AG04449 (cell line): ENCODE measurements at places on chromosomes 5 and 9.

DNA sequence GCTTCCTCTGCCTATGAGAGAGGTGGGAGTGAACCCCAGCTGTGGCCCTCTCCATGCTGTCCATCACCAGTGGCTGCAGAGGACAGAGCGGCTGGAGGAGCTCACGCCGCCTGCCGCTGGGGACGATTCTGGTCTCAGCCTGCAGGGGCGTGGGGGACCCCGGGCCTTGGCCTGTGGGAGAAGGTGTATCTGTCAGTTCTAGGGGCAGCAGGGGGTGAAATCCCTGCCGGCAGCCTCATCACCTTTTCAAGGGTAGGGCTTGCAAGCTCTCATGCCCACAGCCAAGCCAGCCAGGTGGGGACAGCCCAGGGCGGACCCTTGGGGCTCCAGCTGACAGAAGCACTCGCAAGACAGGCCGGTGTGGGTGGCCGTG lies 80.2 kb downstream of the TSPAN17 start:
- DNase-seq: no peak

DNA sequence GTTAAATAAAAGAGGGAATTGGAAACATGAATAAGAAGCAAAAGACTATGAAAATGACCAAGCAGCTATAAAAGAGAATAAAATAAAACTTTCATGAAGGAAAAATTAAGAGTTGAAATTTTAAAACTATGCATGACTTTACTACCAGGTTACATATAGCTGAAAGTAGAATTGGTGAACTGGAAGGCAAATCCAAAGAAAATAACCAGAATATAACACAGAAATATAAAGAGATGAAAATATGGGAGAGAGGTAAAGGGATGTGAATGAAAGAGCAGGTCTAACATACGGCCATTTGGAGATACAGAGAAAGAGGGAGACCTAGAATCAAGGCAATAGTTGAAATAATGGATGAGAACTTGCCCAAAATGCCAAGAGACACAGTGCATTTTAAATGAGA lies 42.9 kb upstream of the TDRD7 start:
- DNase-seq: no peak

GRCh38 chr9:137218754-137219271 lies 3.2 kb downstream of the RNF208 start:
- DNase-seq: no peak

DNA sequence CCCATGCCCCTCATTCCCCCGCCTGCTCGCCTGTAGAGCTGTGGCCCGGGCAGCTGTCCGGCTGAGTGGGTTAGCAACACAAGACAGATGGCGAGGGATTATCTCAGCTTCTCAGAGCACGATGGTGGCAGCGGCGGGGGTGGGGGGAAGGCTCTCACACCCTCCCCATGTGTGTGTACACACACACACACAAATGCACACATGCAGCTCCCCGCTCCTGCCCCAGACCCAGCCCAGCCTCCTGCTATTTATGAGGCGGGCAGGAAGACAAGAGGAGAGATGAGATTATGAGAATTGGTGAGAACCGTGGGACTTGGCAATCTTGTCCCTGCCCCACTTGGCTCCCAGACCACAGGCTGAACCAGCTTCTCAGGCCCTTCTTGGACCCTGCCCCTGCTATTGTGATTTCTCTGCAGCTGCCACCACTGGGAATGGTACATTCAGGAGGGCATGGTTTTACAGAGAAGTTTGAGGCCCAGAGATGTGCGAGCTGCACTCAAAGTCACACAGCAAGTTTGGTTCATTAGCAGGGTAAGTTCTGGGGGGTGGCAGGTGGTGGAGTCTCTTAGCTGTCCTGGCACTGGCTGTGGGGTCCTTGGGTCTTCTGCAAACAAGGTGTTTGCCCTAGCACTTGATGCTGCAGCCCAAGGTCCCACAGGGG lies 51.0 kb upstream of the PSD2 start:
- DNase-seq: no peak

DNA sequence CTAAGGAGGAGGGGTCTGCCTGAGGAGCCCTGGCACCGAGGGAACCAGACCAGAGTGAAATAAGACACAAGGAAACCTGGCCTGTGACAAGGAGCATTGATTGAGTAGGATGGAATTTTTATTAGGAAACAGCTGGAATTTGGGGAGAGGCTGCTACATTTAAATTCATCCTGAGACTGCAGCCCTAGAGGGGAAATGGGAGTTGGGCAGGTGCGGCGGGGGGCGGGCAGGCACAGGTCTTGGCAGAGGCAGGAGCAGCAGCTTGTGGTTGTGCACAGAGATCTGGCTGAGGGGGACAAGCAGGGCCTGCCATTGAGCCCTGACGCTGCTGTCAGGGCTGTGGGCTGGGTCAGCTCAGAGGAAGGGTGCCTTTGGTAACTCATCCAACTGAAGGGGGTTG lies 71.6 kb downstream of the PCDH1 start:
- no peak for DNase-seq

DNA sequence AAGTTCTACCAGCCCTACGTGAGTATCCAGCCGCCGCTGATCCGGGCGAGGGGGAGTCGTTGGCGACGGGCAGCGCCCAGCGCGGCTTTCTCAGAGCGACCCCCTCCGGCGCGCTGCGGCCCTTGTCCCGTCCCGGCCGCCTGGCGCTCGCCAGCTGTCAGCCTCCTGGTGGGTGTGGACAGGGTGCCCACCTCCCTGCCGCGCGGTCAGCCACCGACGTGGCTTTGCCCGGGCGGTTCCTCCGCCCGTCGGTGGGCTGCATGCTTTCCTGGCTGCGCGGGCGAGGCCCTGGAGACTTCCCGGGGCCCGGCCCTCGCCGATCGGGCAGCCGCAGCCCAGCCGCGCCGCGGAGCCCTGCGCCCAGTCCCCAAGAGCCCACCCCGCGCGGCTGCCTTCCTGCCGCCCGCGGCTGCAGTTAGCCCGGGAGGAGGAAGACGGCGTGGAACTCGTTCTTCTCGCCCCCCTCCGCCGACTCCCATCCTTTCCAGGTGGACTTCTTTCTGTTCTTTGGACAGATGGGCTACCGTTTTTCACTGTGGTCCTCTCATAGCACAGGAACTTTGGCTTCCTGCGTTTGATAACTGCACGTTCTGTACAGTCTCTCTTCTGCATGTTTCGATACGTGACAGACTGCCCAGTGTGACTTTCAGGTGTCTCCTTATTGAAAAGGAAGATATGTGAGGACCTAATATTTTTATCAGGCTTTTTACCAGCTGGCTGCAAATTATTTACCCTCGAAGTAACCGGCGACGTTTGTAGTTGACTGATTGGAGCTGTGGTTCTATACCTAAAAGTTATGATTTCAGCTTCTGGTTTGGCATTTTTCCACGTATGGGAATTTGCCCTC lies 577 bp downstream of the AP3S1 start:
- DNase-seq: no peak

DNA sequence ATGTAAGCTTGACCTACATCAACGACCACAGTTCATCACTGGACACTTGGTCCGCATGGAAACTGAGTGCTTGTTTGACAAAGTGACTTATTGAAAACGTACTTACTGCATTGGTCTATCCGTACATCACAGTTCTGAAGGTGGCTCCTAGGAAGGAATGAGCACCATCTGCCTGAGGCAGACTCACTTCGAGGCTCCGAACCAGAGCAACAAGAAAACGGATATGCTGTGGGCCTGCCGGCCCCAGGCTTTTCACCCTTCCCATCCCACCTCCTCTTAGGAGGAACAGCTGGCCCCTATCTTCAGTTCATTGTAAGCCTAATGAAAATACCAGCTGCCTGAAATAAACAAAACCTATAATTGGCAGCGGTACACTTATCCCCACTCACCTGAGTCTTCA lies 67.2 kb upstream of the TSLP start:
- no peak for DNase-seq

DNA sequence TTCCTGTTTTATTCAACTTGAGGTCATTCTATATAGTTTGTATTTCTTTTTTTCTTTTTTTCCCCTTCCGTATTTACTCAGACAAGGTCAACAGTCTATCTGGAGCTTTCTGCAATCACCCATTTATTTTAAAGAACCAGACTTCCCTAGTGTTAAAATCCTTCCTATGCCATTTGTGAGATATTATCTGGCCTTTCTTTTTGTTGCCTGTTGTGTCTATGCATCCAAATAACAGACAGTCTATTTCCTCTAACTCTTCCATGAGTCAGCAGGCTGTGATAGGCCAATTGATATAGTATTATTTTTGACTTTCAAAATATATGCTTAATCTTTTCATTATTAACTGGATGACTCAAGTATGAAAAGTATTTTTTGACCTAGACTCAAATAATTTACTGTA lies 291.2 kb upstream of the PTPRD start:
- DNase-seq: no peak
